ENCODE measurements at places on chromosomes 7 and 10.

DNA sequence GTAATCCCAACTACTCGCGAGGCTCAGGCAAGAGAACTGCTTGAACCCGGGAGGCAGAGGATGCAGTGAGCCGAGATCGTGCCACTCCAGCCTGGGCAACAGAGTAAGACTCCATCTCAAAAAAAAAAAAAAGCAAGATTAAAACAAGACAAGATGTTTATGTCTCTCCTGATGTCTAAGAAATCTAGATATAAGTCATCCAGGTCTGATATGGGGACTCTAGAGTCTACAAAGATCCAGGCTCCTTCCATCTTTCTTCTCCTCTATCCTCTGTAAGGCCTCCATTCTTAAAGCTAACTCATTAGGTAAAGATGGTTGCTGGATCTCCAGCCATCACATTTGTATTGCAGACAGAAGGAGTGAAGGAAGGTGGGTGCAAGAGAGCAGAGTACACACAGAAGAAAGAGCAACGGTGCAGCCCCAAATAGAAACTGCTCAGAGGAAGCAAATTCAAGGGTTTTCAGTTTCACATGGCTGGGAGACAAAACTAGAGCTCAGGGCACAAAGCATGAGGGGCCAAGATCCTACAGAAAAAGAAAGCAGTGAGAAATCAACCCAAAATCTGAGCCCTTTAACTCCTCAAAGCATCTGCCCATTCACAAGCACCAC, 57.6 kb downstream of the USP6NL start:
- DNase-seq = no peak

- DNase-seq = no peak
Observed at GRCh38 chr7:132309102-132309805, 267.0 kb downstream of the PLXNA4 start.

- no peak for DNase-seq
Observed at GRCh38 chr7:104861729-104862390, 152.1 kb upstream of the KMT2E start.

DNA sequence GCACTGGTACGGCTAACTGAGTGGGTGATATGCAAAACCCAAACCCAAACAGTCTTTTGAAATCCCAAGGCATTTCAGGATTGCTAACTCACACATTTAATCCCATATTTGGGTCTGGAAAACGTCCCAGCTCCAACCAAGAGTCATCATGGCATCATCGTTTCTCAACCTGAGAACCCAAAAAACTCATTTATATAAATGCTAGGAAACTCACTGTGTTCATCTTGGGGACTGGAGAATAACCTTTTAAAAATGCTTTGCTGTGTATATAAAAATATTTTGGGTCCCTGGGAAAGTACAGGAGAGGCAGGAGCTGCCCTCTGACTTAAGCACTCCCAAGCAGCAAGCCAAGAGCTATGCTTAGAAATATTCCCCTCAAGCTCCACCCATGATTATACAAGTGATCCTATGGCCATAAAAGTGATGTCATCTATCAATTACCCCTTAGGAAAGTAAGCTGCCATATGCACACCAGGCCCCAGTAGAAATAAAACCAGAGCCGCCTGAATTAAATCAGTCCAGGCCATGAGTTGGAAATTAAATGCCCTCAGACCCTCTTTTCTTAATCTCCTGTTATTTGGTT, 352.1 kb downstream of the FRMD4A start:
- peak; percentile 92 for DNase-seq

GRCh38 chr7:28389504-28390395, 22.6 kb upstream of the CREB5 start:
- peak; percentile 92 for DNase-seq

DNA sequence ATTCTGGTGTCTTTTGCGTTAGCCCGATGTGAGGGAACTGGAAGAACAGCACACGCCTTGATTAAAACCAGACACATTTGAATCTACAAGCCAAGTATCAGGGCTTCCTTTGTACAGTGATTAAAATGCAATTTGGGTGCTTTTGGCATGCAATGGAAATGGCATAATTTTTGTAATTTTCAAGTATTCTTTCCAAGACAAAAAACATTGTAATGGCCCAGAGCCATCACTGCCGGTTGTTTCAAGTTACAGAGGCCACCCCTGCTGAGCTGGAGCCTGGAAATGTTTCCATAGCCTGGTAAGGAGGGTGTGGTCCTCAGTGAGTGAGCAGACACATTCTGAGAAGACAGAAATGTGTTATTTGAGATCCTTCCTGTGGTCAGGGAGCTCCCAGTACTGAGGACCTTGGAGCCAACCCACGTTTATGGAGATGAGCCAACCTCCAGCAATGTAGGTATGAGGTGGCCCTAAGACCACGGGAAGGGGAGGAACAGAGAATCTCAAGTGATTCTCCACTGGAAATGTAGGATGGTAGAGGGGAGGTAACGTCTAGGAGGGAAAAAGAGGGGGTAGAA, 20.9 kb downstream of the TEX36 start:
- peak; percentile 95 for DNase-seq

GRCh38 chr10:119296703-119297102, 89.3 kb downstream of the GRK5 start:
- DNase-seq = no peak

- peak; percentile 61 for DNase-seq
Observed at GRCh38 chr7:104976966-104977636, 36.9 kb upstream of the KMT2E start.

GRCh38 chr10:122648599-122649428, 50.8 kb downstream of the C10orf120 start:
- DNase-seq = peak; percentile 46

DNA sequence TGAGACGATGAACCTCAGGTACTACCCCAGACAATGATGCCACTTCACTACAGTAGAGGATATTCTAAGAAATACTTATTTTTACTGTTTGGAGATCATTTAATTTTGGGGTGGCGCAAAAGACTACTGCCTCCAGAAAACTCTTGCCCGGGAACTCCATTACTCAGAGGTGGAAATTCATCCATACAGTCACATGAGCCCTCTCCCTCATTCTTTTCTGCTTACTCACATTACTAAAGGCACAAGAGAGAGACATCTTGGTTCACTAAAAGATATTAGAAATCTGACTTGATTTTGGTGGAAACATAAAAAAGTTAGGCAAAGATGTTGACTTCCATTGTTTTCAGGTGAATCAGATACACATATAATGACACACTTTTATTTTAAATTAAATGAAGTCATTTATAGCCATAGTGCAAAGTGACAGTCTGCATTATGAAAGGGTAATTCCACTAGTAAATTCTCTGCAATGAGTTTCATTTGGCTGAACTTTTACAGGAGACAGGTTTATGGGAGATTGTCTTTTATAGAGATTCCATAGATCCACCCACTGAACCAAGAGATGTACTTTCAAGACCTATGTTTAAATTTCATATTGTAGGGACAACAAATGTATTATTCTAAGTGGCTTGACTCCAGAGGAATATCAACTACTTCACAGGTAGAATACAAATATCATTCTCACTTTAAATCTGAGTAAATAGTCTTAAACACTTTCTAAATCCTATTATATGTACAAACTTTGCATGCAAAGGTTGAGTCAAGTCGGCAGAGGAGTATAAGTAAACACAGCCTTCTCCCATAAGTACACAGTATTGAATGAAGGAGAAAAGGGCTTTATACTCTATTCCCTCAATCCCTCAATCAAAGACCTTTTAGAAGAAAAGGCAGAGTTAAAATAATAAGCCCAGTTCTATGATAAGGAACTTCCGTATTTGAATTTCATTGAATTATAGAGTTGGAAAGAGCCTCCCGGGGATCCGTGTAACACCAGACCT, 18.8 kb downstream of the NEBL start:
- DNase-seq = no peak

- no peak for DNase-seq
Observed at GRCh38 chr10:130231251-130231741, 95.1 kb downstream of the GLRX3 start.

DNA sequence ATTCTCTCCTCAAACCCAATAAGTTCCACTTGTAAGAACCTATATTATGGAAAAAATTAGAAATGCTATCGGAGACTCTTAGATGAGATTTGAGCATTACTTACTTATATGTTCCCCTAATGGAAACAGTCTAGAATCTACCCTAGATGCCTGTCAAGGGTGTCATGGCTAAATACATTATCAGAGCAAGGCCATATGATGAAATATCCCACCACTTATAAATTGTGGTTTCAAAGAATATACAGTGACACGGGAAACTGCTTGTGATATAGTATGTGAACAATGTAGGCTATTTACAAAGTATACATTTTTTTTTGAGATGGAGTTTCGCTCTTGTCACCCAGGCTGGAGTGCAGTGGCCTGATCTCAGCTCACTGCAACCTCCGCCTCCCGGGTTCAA, 46.3 kb upstream of the CTBP2 start:
- DNase-seq = peak; percentile 1

DNA sequence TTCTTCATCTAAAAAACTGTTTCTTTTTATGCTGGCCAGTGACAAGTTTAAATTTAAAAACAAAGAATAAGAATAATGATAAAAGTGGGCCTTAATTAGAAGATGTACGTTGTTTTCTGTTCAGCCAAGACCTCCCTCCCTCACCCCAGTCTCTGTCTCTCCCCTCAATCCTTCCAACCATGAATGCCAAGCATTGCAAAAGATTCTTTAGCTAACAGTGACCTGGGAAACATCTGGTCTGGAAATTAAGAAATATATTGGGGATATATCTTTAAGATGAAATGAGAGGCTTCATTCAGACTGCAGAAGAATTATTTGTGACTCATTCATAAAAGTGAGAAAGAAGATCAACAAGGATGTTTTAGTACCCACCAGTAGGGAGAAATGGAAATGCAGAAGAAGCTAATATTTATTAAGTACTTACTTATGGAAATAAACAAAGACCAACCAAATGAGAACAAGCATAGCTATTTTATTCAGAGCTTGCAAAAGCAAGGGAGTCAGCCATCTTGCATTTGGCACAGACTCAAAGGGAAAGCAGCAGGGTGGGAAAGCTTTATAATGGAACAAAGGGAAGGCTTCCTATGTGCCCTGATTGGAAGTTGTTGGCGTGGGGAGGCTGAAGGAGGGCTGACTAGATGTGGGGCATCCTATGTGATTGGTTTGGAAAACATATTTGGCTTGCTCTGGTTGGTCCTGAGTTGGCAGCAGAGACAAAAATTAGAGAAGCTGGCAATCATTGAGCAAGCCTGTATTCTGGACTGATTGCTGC, 595.4 kb upstream of the GHITM start:
- peak; percentile 32 for DNase-seq

DNA sequence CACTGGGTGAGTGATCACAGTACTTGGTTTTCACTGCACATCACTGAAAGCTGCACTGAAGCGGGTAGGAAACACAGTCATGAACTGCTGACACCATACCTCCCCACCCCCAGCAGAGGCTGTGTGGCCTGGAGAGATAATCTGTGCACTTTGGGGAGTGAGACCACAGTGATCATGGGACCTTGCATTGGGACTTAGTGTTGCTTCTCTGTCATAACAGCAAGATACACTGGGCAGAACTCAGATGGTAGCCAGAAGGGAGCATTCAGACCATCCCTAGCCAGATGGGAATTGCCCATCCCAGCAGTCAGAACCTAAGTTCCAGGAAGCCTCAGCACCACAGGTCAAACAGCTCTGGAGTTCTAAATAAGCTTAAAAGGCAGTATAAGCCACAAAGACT, 346.4 kb upstream of the TMEM229A start:
- no peak for DNase-seq

DNA sequence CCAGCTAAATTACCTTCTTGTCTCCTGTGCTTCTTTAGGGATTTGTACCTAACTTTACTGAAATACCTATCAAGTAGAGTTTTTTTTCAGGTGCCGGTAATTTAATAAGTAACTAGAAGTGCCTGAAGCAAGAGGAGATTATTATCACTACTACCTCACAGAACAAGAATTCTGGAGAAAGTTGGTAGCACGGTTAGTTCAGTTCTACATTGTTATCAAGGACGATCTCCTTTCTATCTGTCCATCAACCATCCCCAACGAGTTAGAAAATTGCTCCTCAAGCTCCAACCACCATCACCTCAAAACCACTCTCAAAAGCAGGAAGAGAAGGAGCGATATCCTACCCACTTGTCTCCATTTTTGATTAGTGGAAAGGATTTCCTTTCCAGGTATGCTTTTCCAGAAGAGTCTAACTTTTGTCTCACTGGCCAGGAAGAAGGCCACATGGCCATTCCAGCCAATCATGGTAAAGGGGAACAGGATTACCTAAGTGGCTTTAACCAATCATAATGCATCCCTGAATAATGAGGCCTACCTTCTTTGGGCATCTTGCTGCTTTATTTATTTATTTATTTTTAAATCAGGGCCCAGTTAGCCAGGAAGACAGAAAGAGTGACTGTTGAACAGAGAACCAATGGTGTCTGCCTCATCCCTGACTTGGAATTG, 265.2 kb downstream of the SNX13 start:
- no peak for DNase-seq

GRCh38 chr10:110457851-110458250, 39.9 kb upstream of the DUSP5 start:
- DNase-seq = no peak

DNA sequence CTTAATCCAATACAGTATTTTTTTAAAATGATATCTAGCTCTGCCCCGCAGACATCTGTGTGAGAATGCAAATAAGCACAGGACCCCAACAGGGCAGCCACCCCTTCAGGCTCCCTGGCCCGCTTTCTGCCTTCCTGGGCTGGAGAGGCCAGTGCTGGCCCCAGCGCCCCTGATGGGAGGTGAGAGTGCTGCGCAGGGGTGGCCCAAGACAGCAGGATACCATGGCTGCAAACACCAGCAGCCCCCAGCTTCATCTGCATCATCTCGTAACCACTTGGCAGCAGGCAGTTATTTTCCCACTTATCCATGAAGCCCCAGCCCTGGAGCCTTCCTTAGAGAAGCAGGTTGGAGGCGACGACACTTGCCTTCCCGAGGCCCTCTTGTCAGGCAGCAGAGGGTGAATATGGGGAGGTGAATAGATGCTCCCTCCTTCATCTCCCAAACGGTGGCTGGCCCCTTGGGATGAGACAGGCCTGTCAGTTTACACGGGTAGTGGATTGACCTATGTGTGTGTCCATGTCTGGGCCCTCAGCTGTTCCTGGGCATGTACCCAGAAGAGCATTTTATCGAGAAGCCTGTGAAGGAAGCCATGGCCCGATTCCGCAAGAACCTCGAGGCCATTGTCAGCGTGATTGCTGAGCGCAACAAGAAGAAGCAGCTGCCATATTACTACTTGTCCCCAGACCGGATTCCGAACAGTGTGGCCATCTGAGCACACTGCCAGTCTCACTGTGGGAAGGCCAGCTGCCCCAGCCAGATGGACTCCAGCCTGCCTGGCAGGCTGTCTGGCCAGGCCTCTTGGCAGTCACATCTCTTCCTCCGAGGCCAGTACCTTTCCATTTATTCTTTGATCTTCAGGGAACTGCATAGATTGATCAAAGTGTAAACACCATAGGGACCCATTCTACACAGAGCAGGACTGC, 71.2 kb downstream of the ALOX5 start:
- DNase-seq = no peak

GRCh38 chr10:21732067-21732772, 198.2 kb downstream of the MLLT10 start:
- DNase-seq = peak; percentile 83

GRCh38 chr10:131043039-131043691, 268.4 kb downstream of the TCERG1L start:
- DNase-seq = no peak

- no peak for DNase-seq
Observed at GRCh38 chr7:107815254-107815882, 12.3 kb upstream of the SLC26A3 start.

- DNase-seq = no peak
Observed at GRCh38 chr7:138074121-138074520, 2.1 kb upstream of the AKR1D1 start.

Measured in adipocyte (in vitro differentiated cells).